BJ (cell line): ENCODE measurements at places on chromosomes 3 and 15.

DNA sequence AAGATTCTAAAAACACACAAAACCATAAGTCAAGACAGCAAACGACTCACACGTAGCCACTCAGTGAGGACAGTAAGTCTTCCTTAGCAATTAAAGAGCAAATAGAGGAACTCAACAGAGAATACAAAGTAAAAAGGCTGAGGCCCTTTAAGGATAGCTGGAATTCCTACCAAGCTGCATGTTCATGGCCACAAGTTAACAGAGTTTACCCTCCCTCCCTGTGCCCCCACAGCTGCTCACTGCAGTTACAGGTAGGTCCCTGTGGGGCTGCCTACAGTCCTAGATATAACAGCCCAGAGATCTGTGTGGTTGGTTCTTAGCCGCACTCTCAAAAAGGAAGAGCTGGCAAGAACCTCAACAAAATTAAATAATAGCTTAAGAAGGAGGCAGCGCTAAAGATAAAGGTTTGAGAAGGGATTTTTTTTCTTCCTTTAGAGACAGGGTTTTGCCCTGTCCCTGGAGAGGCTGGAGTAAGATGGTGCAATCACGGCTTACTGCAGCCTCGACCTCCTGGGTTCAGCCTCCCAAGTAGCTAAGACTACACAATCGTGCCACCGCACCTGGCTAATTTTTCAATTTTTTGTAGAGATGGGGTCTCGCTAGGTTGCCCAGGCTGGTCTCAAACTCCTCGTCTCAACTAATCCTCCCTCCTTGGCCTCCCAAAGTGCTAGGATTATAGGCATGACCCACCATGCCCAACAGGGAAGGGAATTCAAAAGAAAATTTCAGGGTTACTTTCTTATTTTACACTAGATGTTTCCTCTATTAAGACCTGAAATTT, 19.3 kb downstream of the SFMBT1 start:
- no peak for DNase-seq

DNA sequence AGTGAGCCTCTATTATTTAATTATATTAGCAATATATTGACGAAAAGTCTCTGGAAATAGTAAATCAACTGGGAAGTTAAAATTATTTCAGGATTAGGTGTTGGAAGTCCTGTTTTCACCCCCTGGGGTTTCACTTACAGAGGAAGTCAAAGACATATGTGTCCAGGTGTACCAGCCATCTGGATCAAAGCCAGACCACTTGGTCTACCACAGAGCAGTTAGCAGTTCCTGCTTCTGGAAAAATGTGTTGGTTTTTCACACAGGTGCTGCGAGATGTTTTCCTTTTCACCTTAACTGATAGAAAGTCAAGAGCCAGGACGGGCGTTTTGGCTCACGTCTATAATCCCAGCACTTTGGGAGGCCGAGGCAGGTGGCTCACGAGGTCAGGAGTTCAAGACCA, 13.1 kb downstream of the MME start:
- DNase-seq, result no peak

DNA sequence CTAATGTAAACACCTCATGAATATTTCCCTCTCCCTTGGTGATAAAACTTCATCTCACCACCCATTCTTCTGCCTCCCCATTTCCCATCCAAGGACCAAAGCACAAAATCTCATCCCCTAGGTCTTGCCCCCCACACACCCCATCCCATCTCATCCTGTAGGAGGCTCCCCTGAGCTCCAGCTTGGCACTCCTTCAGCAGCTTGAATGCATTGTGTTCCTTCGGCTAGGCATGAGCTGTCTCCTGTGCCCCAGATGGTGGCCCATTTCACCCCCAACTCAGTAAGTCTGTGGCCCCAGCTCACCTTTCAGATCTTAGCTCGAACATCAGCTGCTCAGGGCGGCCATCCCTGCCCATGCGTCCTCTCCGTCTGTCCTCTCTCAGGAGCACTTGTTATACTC, 203.6 kb upstream of the NR2F2 start:
- no peak for DNase-seq

GRCh38 chr15:82165948-82166376, 96.6 kb downstream of the EFL1 start:
- no peak for DNase-seq

- no peak for DNase-seq
These were observed 346.2 kb downstream of the ZBBX start for GRCh38 chr3:167033866-167034265.

- DNase-seq, result no peak
These were observed 34.8 kb upstream of the RASA2 start for GRCh38 chr3:141452045-141452444.

DNA sequence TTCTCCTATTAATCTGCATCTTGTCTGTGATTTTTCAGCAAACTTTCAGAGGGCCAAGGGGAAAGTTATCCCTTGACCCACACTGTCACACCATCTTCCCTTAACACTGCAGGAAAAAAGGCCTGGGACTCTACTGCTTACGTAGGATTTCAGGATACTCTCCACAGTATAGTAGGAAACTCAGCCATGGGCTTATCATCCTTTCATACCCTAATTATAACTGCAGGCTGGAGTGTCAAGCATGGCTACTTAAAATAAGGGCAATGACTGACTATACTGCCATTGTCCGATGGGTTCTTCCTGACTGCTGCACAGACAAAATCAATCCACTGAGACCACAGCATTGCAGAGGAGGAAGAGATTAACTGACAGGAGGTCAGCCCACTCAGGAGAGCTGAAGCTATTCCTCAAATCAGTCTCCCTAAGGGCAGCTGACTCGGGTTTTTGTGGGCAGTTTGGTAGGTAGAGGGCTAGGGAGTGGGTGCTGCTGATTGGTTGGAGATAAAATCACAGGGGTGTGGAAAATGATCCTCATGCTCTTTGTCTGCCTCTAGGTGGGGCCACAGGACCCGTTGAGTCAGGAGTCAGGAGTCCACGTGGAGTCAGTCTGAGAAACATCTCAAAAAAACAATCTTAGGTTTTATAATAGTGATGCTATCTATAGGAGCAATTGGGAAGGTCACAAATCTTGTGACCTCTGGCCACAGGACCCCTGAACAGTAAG, 118.2 kb upstream of the STRIT1 start:
- no peak for DNase-seq

- no peak for DNase-seq
These were observed 65.9 kb downstream of the CHRNA7 start for GRCh38 chr15:32096213-32096612.
